Muscle of back (tissue), 13 donors: ENCODE measurements at places on chromosomes 12 and 14.

- no peak for DNase-seq
Observed at GRCh38 chr12:83349907-83350611, 663.4 kb downstream of the TMTC2 start.

DNA sequence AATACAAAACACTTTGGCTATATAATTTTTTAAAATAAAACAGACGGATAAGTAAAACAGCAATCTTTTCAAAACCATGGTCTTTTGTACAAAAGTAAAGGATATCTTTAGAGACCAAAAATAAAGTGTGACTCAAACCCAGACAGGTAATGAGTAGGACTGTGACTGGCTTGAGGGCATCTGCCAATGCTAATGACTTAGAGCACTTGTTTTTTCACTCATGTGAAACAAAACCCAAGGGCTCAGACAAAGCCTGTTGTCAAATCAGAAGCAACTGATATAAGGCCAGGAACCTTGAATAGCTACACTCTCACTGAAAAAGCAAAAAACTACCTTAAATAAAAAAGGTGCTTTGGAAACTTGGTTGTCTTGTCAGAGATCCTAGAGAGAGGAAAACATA is 357.4 kb downstream of the TMEM117 start:
- DNase-seq, result no peak

- DNase-seq, result no peak
Observed at GRCh38 chr12:22034709-22035506, 11.1 kb upstream of the CMAS start.

GRCh38 chr14:35243956-35244355 is 48.2 kb upstream of the PSMA6 start:
- DNase-seq, result peak; percentile 46

- no peak for DNase-seq
Observed at GRCh38 chr12:51784688-51785087, 63.8 kb downstream of the FIGNL2 start.

DNA sequence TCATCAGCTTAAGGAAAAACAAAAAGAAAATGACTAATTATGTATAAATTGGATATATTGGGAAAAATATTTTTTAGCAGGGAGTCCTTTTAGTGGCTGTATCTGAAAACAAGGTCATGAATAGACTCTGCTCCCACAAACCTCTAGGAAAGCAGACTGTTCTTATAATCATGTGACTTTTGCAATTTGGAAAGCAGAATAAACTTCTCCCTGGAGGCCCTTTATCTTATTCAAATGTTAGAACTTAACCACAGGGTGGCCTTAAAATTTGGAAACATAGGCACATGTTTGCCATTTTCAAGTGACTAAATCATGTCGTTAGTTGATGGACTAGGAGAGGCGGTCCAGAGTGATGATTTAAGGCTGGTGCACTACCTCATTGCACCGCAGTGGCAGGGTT is 196.6 kb upstream of the KRR1 start:
- no peak for DNase-seq

DNA sequence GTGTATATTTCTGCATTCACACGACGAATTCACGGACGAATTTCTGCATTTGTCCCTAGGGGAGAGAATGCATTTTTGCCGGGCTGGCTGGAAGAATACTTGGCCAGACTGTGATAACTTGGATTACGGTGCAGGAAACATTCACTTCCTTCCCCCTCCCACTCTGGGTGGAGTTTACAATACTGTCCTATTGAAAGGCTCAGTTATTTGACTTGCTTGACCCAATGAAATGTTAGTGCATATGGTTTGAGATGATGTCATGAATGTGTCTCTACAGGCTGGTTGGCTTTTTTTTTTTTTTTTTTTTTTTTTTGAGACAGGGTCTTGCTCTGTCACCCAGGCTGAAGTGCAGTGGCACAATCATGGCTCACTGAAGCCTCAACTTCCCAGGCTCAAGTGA is 90.7 kb upstream of the NOS1 start:
- no peak for DNase-seq

- no peak for DNase-seq
Observed at GRCh38 chr12:14024591-14024990, 43.2 kb upstream of the GRIN2B start.

- DNase-seq, result no peak
Observed at GRCh38 chr14:63421226-63421625, 102.5 kb upstream of the GPHB5 start.

DNA sequence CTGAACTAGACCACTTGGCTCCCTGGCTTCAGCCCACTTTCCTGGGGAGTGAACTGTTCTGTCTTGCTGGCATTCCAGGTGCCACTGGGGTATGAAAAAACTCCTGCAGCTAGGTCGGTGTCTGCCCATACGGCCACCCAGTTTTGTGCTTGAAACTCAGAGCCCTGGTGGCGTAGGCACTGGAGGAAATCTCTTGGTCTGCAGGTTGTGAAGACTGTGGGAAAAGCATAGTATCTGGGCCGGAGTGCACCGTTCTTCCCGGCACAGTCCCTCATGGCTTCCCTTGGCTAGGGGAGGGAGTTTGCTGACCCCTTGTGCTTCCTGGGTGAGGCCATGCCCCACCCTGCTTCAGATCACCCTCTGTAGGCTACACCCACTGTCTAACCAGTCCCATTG is 33.8 kb downstream of the TRAFD1 start:
- no peak for DNase-seq

DNA sequence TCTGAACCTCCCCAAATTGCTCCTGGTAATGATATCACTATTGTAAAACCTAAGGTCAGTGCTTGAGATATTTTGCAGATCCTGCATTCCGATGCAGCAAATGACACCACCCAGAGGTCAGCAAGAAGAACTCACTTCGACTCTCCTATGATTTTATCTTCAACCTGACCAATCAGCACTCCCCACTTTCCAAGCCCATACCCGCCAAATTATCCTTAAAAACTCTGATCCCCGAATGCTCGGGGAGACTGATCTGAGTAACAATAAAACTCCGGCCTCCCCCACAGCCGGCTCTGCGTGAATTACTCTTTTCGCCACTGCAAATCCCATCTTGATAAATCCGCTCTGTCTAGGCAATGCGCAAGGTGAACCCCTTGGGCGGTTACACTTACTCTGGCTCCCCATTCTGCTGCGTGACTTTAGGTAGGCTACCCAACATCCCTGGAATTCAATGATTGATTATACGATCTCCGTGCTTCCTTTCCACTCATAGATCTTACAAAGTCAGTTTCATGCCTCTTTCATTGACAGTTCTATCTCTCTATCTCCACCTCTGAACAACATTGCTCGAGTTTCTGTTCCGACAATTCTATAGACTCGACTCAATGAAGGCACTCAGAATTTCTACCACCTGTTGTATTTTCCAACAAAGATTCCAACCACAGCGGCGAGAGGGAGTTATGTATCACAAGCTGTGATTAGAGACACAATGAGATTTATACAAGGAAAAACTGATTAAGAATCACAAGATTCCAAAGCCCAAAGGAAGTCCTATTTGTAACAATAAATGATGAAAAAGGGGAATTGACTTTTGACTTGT is 939 bp downstream of the NPC2 start:
- DNase-seq, result peak; percentile 36

DNA sequence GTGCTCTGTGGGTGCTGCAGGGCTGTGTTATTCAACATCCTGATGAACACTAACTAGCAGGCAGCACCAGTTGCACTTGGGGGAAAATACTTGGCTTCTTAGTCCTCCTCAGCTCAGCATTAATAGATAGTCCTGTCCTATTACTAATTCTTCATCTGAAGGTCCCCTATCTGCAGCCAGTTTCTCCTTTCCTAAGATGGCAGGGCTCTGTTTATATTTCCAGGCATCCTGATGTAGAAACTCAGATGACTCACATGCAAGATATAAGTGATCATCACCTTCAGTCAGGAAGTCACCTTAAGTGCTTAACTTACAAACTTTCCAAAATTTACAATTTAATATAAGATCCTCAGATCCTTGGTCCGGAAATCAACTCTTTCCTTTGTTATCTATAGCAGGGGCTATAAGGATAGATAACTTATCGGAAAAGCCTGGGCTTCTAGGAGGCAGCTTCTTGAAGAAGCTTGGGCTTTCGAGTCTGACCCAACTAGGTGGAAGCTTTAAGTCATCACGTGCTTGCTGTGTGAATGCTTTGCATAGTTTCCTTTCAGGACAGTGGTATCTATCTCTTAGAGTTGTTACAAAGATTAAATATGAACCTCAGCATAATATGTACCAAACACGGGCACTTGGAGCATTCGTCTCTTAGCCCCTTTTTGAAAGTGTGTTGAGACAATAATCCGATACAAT is 181.0 kb upstream of the GRIP1 start:
- DNase-seq, result no peak

DNA sequence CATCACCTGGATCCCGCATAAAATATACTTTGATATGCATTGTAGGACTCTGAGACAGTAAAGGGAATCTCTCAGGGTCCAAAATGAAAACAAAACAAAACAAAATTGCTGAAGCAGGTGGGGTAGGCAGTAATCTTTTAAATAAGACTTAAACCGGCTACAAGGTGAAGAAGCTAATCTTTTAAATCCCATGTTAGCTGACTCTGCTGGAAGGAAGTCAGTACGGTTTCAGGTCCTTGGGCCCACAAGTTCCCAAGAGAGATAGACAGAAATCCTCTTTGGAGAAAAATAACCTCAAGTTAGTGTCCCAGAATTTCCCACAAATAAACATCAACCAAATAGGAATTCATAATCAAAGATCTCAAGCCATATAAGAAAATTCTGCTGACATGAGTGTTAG is 5.0 kb upstream of the EPS8 start:
- DNase-seq, result no peak

- DNase-seq, result no peak
Observed at GRCh38 chr12:87382436-87382835, 646.8 kb downstream of the C12orf50 start.

GRCh38 chr12:47828976-47829482 is 9.3 kb upstream of the HDAC7 start:
- DNase-seq, result no peak

DNA sequence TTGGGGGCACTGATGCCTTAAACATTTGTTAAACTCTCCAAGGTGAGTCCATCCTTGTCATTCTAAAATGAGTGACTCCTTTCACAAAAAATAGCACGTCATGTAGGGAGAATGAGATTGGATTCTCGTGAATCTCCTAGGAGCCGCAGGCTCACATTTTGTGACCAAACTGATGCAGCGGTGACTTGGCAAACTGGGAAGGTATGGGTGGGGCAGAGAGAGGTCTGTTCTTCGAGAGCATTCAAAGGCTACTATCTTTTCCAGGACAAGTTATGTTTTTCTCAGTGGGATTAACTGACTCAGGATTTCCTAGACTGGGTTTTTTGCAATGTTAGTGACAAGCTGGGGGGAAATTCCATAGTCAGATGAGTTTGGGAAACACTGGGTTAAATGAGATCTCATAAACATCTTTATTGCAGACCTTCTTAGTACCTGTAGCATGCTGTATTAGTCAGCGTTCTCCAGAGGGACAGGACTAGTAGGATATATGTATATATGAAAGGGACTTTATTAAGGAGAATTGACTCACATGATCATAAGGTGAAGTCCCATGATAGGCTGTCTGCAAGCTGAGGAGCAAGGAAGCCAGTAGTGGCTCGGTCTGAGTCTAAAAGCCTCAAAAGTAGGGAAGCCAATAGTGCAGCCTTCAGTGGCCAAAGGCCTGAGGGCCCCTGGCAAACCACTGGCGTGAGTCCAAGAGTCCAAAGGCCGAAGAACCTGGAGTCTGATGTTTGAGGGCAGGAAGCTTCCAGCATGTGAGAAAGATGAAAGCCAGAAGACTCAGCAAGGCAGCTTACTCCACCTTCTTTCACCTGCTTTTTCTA is 61.0 kb downstream of the FOXN4 start:
- no peak for DNase-seq

DNA sequence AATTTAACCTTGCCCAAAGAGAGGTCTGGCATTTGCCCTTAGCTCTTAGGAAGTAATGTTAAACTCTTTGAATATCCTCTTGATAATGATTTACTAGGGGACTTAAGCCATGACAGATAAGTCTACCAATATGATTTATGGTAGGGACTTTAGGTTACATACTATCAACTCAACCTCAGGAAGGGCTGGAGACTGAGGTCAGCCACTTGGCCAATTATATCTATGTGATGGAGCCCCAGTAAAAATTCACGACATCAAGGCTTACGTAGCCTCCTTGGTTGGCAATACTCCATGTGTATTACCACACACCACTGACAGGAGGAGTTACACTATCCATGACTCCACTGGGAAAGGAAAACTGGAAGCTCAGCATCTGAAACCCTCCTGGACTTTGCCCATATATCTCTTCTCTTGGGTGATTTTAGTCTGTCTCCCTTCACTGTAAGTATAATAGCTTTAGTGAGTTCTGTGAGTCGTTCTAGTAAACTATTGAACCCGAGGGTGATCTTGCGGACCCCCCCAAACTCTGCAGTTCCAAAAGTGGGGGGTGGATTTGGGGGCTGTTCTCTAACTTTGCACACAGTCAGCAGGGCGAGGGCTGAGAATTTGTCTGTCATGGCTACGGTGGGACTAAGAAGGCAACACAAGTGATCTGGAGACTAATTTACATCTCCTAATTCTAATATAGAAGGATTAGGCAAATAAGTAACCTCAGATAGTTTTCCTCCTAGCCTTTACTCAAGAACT is 62.3 kb downstream of the R3HDM2 start:
- DNase-seq, result no peak

GRCh38 chr12:8157484-8158198 is 826 bp downstream of the ZNF705A start:
- no peak for DNase-seq

- DNase-seq, result no peak
Observed at GRCh38 chr14:45467023-45467422, 214.0 kb upstream of the MIS18BP1 start.

- DNase-seq, result no peak
Observed at GRCh38 chr12:22377731-22378496, 43.4 kb upstream of the ST8SIA1 start.

GRCh38 chr12:113462998-113463745 is 8.5 kb downstream of the LHX5 start:
- DNase-seq, result no peak

- DNase-seq, result no peak
Observed at GRCh38 chr12:52285851-52286530, 5.3 kb downstream of the KRT81 start.

DNA sequence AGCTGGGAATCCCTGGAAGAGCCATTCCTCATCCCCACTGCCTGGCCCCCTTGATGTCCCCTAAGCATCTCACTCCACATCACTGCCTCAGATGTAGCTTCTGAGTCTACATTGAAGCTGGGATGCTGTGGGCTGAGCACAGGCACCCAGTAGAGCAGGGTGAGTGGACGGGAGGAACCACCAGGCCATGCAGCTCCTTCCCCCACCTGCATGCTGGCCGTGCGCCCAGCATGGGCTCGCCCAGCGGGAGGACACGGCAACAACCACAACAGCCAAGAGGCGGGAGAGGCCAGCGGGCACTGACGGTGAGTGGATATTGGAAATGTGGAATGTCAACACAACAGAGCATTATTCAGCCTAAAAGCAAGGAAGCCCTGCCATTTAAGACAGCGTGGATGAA is 310.9 kb downstream of the ADGRD1 start:
- DNase-seq, result no peak
